ENCODE measurements at places on chromosomes 6 and 20. TPM values are rescaled to one million over a fixed set of nuclear protein-coding genes. Genes with fewer than 3 reads are reported as not detected.

EYS gene
- 0.99 TPM for total RNA-seq

MRAP2 gene
- 0.12 TPM for total RNA-seq

TMEM217 gene
- 1.3 TPM for total RNA-seq

B3GAT2 gene
- total RNA-seq, result not detected

STK4 gene
- total RNA-seq, result 39.0 TPM

BPI gene
- total RNA-seq, result 0.91 TPM

SRMS gene
- not detected for total RNA-seq

GABRR1 gene
- not detected for total RNA-seq

PROKR2 gene
- total RNA-seq, result not detected

B4GALT5 gene
- 46.0 TPM for total RNA-seq

MMP24 gene
- 1.7 TPM for total RNA-seq

GRCh38 chr6:12007887-12008286, 4.2 kb upstream of the HIVEP1 start:
- no peak for DNase-seq

GRCh38 chr20:32089637-32090362, 19.7 kb upstream of the TM9SF4 start:
- no peak for DNase-seq

DNA sequence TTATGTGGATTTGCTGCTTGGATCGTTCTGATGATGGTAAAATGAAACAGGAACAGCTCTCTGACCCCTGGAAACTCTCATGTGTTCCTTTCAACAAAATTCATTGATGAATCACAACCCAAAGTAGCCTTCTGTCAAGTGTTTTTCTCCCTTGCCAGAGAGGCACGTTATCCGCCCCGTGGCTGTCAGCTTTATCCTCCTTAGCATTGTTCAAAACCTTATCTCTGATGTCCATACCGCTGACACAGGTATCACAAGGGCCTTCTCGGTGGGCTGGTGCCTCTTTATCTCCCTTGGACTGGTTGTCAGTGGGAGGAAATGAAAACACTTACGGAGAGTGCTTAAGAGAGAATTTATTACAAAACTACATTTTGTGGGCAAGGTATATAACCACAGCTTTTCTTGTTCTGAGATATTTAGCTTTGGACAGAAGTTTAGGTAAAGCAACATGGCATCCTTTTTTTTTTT, 84.9 kb downstream of the TIAM2 start:
- no peak for DNase-seq

DNA sequence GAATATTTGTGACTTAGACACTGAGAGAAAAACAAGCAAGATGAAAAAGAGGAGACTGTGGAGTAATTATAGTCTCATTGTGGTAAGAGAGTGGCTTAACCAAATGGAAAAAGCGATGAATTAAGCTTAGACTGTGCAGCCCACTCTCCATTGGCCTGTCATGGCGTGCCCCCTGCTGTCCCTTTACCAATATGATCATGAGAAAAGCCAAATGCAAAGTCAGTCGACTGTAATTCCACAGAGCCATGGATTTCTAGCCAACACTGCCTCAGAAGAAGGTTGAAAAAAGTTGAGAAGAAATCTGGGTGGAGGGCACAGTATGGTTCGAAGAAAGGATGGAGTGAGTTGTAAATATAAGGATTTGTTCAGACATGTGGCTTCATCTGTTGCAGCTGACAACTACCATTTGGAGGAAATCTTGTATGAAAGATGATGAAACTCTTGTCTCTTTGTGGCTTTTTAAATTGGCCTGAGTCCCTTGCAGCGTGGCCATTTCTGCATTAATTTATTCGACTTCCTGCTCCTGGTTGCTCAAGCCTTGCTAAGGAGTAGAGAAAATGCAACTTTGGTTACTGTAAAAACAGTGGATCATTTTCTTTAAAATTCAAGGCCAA, 251.4 kb downstream of the DOK5 start:
- DNase-seq, result no peak

- no peak for DNase-seq
Observed at GRCh38 chr20:47659904-47660601, 125.2 kb downstream of the SULF2 start.

- DNase-seq, result no peak
Observed at GRCh38 chr6:118708744-118709143, 57.4 kb upstream of the CEP85L start.

- DNase-seq, result no peak
Observed at GRCh38 chr6:76593668-76594067, 521.2 kb upstream of the IMPG1 start.

GRCh38 chr6:128204616-128205015, 303.8 kb upstream of the THEMIS start:
- peak; percentile 86 for DNase-seq

GRCh38 chr6:111747396-111747795, 125.9 kb downstream of the FYN start:
- DNase-seq, result no peak

- DNase-seq, result no peak
Observed at GRCh38 chr20:24407151-24407550, 62.3 kb upstream of the SYNDIG1 start.

DNA sequence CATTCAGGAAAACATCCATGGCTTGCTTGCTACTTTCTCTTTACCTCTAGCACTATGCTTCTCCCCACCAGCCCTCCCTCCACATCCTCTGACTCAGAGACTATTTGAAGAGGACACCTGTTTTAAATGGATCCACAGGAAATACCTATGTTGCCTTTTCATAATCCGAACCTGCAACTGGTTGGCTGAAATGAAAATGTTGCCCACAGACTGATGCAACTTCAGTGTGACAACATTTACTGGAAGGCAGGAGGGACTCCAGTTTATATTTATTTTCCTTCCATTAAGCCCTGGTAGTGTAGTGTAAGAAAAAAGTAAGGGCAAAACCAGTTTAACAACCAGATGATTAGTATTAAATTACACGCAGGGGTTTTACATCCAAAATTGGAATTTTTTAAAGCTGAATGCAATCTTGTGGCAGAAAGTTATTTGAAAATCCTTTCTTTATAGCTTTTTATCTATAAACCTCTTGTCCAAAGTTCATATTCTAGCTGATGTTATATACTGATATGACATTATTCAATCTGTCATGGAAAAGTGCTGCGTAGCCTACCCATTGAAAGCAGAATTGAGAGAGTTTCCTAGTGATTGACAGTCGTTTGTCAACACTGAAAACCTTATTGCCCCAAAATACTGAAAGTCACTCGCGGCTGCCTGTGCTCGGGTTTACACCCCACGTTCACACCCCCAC, 881 bp upstream of the AIG1 start:
- DNase-seq, result peak; percentile 96

GRCh38 chr20:51641866-51642265, 99.3 kb upstream of the NFATC2 start:
- no peak for DNase-seq

GRCh38 chr20:19952392-19952791, 64.8 kb upstream of the NAA20 start:
- peak; percentile 47 for DNase-seq

- no peak for DNase-seq
Observed at GRCh38 chr6:81704700-81705099, 47.8 kb downstream of the TENT5A start.

GRCh38 chr20:215796-216195, 11.3 kb upstream of the DEFB129 start:
- DNase-seq, result no peak

DNA sequence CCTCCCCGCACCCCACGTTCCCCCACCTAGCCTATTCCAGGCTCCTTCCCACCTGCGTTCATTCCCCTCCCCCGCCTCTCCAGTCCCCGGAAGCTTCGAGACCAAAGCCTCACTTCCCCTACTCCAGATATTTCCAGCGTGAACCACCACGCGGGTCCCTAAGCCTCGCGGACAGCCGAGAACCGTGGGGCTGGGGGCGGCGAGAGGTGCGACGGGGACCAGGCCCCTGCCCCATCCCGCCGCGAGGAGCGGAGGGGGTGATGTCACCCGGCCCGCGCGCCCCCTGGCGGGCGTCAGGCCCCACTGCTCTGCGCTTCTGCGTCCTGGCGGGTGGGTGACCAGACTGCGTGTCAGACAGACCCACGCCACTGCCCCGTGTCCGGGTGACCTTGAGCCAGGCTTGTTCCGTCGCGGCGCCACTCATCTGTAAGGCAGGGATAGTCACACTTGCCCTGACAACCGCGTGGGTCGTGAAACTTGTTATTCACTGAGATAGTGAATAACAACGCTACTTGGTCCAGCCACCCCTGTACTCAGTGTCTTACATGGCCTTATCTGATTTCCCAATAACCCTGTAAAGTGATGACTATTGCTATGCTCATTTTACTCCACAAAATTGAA, 9.0 kb upstream of the HSP90AB1 start:
- DNase-seq, result peak; percentile 73

DNA sequence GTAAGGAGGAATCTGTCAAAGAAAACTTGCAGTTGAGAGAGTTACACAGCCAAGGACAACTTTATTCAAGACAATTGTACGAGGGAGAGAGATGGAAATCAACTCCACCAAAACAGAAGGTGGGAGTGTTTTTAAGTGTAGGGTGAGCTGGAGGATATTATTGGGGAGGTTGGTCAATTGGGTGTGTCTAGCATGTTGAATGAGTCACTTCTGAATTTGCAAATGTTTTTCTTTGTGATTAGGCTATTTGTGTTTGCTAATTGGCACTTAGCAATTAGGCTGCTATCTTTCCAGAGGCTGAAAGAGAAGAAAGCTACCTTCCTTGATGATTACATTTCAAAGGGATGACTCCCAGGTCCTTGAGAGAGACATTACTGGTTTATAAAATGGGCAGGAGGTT, 441.1 kb downstream of the MEI4 start:
- no peak for DNase-seq

GRCh38 chr6:34396518-34396917, 4.0 kb upstream of the NUDT3 start:
- DNase-seq, result no peak

DNA sequence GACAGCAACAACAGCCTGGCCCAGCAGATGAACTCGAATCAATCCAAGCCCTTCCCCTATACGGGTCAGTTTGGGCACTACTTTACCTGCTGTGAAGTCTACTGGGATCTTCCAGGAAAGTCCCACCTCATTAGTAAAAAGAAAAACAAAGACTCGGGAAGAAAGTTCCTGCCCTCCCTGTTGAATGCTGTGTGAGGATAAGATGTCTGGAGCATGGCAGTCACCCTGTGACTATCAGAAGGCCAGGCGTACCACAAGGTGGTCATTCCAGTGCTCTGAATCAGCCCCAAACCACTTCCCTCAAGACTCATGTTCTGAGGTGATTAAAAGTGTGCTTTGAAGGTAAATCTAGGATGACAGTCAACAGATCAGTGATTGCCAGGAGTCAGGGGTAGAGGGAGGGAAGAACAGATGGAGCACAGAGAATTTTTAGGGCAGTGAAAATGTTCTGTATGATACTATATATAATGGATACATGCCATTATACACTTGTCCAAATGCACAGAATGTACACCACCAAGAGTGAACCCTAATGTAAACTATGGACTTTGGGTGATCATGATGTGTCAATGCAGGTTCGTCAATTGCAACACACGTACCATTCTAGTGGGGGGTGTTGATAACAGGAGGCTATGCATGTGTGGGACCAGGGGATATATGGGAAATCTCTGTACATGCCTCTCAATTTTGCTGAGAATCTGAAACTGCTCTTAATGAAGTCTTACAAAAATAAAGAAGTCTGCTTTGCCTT, 14.7 kb downstream of the FKBP1A start:
- DNase-seq, result peak; percentile 97

GRCh38 chr6:160079686-160080043, 42.0 kb upstream of the SLC22A1 start:
- no peak for DNase-seq

- no peak for DNase-seq
Observed at GRCh38 chr20:8798505-8798904, 270.4 kb upstream of the PLCB4 start.

DNA sequence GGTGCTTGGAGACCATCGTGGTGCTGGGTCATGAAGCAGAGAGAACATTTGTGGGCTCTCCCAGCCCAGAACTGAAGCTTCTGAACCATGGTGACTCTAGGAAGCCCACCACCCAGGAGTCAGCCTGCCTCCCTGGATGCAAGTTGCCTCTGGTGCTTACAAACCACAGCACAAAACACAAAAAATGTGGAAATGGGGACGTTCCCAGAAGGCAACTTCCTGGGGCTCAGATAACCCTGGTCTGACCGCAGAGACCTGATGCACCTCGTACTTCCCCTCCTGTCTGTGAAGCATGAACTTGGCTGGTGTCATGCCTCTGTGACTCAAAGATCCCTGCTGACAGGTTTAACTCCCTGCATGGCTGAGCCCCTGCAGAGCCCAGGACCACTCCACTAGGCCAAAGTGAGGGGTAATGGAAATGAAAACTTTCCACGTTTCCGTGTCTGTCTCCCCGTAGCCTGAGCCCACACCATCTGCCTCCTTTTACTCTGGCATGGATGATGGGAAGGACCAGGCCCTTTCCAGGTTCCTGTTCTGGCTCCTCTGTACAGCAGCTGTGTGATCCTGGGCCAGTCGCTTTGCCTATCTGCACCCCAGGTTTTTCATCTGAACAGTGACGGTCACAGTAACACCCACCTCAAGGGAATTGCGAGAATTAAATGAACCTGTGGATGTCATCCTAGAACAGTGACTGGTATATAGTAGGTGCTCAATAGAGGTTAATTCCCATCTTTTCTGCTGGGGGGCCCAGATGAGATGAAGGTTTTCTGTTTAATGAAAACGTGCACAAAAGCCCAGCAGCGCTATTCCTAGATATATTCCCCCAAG, 57.7 kb downstream of the PPP1R16B start:
- peak; percentile 27 for DNase-seq

DNA sequence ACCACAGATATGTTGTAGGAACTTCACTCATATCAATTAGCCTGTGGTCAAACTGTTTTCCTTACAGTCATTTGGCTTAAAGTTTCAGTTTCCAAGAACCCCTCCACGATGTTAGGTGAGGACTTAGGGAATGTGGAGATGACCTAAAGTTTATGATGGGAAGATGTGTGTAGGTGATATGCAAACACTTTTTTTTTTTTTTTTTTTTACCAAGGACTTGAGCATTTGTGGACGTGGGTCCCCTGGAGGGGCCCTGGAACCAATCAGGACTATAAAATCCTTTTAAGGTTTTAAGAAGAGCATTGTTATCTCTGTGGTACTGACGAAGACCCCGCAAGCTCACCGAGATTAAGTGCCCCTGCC, 478 bp upstream of the MTHFD1L start:
- peak; percentile 47 for DNase-seq

DNA sequence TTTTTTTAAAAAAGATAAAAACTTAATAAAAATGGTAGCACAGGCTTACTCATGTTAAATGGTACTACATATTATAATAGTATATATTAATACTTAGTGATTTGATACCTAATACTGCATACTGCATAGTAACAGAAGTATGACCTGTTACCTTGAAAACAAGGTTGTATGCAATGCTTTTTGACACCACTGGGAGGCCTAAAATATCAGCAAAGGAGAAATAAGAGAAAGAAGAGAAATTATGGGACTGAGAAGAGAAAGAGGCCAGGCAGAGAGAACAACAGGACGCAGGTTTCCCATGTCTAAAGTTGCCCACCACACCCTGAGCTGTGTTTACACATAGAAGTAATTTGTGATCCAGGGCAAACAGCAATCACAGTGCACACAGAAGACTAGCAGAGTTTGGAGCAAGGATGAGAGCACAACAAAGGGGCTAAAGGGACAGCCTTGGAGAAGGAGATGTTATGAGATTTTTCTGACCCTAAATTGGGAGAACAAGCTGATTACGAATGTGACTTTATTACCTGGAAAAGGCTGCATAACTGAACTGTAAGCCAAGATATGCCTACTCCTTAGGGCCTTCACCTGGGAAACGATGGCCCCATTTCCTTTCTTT, 73.2 kb downstream of the ROS1 start:
- peak; percentile 46 for DNase-seq
